ENCODE measurements at places on chromosomes 12 and 14.
A peak's percentile ranks its signal among the peaks of the same experiment; 100 is the strongest.

GRCh38 chr12:5746036-5746908, 198.8 kb downstream of the ANO2 start:
- DNase-seq = no peak

- DNase-seq = no peak
These were observed 16.1 kb upstream of the NEMF start for GRCh38 chr14:49868720-49869114.

GRCh38 chr14:91858536-91859275, 8.6 kb downstream of the TC2N start:
- no peak for DNase-seq

GRCh38 chr14:24298892-24299254, 707 bp downstream of the DHRS1 start:
- DNase-seq = no peak

- DNase-seq = no peak
These were observed 134.4 kb downstream of the ADGRD1 start for GRCh38 chr12:131087991-131088700.

DNA sequence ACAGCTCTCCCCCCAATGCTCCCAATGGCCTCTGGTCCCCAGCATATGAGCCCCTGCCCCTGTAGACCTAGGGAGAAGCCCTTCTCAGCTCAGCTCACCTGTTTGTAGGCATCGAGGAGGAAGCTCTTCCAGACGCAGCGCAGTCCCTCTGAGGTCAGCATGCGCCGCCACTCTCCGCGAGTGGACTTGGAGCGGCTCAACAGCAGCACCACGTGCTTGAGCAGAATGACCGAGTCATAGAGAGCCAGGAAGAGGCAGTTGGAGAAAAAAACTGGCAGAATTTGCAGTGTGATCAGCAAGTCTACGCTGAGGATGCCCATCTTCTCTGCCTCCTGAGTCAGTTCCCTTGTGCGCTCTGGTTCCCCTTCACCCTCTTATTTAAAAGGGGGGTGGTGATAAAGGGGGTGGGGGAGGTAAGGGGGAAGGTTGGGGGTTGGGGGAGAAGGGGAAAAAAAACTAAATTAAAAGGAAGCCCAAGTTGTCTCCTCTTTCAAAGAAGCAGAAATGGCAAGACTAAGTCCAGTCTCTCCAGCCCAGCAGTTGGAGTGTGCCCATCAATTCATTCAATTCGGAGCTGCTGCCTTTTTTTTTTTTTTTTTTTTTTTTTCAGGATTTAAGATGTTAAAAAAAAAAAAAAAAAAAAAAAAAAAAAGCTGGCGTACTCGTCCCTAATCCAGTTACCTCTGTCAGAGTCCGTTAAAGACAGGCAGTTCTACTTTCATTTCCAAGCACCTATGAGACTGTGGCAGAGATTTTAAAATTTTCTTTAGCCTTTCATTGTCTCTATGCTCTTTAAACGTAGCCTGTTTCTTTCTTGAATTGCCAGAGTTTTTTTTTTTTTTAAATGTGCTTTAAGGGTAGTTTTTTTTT, at the start of gene DIO2:
DIO2 (minus strand) TSS at position 352 of the 870 bp plus-strand sequence; CDS start at position 320, 32 bp downstream.
- no peak for DNase-seq

DNA sequence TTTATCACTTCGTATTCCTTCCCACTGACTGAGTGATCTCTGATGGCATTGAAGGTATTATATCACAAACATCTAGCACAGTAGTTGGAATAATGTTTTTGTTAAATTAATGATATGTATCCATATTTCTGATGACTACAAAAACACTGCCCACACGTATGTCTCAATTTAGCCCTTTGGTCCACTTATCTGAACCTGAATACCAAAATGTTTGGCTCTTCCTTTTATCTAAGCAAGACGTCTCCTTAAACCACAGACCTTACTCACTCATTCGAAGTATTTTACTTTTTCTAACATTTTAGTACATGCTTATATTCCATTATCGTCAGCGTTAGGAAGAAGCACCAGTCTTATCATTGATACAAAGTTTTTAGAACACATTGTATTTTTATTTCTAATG, 126.4 kb downstream of the PIK3C2G start:
- DNase-seq = no peak

GRCh38 chr14:102046337-102047278, 40.2 kb downstream of the HSP90AA1 start:
- DNase-seq = peak; percentile 87
